Tibial artery (tissue), 4 donors: ENCODE measurements at places on chromosomes 1 and 21.

DNA sequence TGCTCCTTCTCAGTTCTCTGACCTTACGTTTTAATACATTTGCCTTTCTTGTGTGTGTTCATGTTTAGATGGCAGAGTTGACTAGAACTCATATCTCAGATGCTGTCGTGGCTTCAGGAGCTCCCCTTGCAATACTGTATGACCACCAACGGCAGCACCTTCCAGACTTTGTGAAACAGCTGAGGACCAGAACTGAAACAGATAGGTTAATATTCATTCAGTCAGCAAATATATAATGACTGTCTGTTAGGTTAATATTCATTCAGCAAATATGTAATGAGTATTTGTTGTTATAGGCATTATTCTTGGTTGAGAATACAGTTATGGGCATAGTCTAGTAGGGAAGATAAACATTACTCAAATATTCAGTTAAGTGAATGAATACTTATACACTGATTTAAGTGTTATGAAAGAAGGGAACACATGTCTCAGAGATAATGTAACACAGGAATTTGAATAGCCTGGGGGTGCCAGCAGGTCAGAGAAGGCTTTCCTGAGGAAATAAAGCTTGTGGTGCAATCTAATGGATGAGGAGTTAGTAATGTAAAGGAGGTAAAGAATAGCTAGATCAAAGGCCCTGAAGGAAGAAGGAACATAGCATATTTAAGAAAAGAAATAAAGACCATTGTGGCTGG is 88.5 kb downstream of the CEP350 start:
- no peak for DNase-seq

DNA sequence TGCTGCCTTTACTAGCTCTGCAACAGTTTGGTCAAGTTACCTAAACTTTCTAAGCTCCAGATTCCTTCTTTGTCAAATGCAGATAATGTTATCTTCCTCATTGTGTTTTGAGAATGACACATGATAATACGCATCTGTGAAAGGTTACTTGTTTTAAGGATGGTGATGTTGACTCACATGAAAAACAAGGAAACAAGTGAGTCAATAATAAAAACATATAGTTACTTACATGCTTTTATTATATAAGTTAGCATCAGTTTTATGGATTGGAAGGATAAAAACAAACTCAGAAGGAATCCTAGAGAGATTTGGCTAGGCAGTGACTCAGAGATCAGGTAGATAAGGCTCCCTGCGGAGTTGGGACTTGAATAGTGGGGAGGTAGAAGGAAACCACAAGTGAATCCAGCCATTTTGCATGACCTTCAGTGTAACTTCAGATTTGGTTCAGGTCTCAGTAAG is 144.6 kb downstream of the LMO4 start:
- DNase-seq = no peak

DNA sequence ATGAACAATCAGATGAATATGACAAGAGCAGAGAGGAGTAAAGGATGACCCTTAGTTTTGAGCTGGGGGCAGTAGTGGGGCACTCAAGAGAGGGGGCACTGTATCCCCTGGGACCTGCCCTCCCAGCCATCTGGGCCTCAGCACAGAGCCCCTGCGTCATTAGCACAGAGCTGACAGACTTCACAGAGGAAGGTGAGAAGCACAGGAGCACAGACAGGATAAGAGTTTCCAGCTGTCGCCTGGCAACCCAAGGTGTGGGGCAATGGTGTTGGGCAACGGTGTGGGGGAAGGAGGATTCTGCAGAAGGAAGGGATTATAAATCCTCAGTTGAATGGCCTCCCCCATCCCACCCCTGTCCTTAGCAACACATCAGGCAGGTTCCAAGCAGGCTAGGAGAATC is 30.2 kb downstream of the RAB3B start:
- no peak for DNase-seq

- no peak for DNase-seq
Observed at GRCh38 chr1:165928075-165928731, 100.8 kb downstream of the UCK2 start.

DNA sequence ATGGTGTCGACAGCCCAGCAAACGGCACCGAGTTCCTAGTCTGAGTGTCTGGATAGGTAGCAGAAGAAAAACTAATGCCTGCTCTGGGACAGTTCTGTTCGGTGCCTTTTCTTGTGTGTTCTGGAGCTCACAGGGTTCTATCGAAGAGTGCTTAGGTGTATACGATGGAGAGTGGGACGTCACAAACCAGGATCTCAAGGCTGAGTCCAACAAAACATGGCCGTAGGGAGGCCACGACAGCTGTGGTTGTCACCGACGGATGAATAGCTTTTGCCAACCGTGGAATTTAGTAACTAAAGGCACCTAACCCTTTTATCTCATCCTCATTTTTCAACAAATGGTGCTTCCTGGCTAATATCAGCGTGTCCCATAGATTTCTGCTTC is 635 bp upstream of the SYNJ1 start:
- DNase-seq = no peak
